Upper lobe of left lung (tissue), 6 donors: ENCODE measurements at places on chromosomes 2 and 18. TPM values are rescaled to one million over a fixed set of nuclear protein-coding genes. Genes with fewer than 3 reads are reported as not detected.

GRCh38 chr2:241268306-241268705 lies 47.2 kb downstream of the HDLBP start:
- H3K4me3 ChIP-seq, result no peak overlapping the region
- no peak for DNase-seq
- no peaks in the 10 kb centered on the region for H3K27me3 ChIP-seq
- peaks cover 54% of the 10 kb centered on the region for H3K36me3 ChIP-seq
- H3K4me1 ChIP-seq, result peaks cover 23% of the 10 kb centered on the region

GRCh38 chr2:50221106-50221505 lies 810.8 kb downstream of the NRXN1 start:
- H3K4me1 ChIP-seq, result no peaks in the 10 kb centered on the region
- H3K4me3 ChIP-seq, result no peak overlapping the region
- no peak for DNase-seq
- H3K36me3 ChIP-seq, result no peaks in the 10 kb centered on the region

DNA sequence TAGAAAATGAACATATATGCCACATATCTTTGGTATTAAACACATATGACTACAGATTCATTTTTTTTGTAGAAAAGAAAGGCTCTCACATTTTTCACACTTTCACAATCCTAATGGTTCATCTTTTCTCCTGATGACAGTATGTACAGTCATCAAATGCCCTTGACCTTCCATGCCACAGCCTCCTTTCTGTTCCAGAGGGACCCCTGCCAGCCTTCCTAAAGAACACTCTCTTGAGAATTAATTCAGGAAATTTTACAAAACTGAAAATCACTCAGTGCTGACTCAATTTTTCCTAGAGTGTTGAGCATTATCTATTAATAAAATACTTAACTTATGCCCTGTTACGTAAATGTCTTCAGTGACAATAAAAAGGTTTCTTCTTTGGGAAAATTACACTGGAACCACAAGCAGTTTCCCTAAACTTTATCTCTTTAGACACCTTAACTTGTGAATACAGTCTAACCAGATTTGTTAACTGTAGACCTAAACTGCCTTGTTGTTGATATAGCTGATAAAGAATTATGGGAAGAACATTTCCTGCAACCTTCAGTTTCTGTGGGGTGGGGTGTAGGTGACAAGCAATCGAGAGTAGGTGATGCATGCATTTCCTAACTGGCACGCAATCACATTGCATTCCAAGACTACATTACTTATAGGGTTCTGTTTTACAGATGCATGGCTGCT lies 15.3 kb upstream of the ACOXL start:
- H3K27me3 ChIP-seq, result no peaks in the 10 kb centered on the region
- no peaks in the 10 kb centered on the region for H3K36me3 ChIP-seq
- H3K4me1 ChIP-seq, result no peaks in the 10 kb centered on the region
- H3K4me3 ChIP-seq, result no peak overlapping the region
- DNase-seq, result no peak

DNA sequence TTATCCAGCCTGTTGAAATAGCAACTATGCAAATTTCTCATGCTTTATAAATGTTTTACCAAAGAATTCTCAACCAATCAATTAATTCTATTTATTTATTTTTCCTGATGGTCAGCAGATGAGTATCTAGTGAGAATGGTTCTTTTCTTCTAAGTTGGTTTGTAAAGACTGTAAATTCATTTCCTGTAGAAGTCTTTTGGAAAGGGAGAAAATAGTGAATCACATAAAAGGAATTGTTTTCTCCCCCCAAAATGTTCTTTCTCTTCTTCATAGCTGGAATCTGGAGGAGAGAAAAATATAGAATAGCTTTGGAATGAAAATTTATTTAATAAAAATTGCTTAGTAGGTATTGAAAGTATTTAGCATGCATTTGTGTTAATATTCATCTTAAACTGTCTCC lies 836.1 kb upstream of the ZEB2 start:
- no peaks in the 10 kb centered on the region for H3K4me1 ChIP-seq
- H3K27ac ChIP-seq, result no peak overlapping the region
- H3K27me3 ChIP-seq, result no peaks in the 10 kb centered on the region
- H3K36me3 ChIP-seq, result no peaks in the 10 kb centered on the region
- DNase-seq, result no peak

- DNase-seq, result no peak
- H3K4me1 ChIP-seq, result no peaks in the 10 kb centered on the region
- no peaks in the 10 kb centered on the region for H3K27me3 ChIP-seq
- H3K36me3 ChIP-seq, result no peaks in the 10 kb centered on the region
- H3K27ac ChIP-seq, result no peak overlapping the region
Measured at GRCh38 chr2:31075941-31076590, 62.2 kb downstream of the GALNT14 start.

DNA sequence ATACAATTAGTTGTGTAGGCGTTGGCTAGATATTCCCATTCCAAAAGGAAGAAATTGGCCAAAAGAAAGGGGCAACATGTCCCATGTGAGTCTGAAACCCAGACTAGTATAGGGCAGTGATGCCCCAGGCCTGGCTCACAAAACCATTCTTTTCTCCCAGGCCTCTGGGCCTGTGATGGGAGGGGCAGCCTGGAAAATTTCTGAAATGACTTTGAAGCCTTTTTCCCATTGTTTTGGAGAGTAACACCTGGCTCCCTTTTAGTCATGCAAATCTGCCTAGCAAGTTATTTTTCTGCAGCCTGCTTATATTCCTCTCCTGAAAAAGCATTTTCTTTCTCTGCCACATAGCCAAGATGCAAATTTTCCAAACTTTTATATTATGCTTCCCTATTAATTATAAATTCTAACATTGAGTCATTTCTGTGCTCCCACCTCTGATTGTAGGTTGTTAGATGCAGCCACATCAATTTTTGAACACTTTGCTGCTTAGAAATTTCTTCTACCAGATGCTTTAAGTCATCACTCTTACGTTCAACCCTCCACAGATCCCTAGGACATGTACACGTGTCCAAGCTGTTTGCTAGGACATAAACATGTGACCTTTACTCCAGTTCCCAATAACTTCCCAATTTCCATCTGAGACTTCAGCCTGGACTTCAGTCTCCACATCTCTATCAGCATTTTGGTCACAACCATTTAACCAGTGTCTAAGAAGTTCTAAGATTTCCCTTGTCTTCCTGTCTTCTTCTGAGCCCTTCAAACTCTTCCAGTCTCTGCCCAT lies 76.1 kb upstream of the MC4R start:
- no peak for DNase-seq
- no peaks in the 10 kb centered on the region for H3K27me3 ChIP-seq
- no peak overlapping the region for H3K27ac ChIP-seq
- H3K4me1 ChIP-seq, result no peaks in the 10 kb centered on the region

DNA sequence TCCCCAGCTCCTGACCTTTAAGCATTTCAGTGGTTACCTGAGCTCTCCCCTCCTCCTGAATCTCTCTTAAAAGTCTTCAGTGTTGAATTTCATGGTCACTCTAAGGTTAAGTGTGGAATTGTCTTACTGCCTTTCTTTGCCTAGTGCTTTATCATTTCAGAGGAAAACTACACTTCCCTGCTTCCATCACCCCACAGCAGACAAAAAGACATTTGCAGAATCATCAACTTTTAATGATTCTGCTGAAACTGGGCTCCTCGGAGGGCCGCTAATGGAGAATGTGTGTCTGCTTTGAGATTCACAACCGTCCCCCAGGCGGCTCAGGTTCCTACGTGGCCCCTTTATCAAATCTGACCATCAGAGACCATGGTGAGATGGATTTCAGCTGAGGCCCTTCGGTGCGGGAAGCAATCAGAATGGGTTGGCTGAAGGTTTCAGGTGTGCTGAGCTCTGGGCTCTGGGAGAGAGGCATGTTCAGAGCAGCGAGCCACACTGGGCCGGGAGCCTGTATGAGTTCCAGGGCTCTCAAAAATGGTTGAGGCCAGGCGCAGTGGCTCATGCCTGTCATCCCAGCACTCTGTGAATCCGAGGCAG lies 41.9 kb upstream of the TBC1D8 start:
- no peak overlapping the region for H3K4me3 ChIP-seq
- H3K36me3 ChIP-seq, result no peaks in the 10 kb centered on the region
- no peaks in the 10 kb centered on the region for H3K4me1 ChIP-seq
- no peaks in the 10 kb centered on the region for H3K27me3 ChIP-seq
- no peak for DNase-seq

- H3K27ac ChIP-seq, result no peak overlapping the region
- H3K36me3 ChIP-seq, result no peaks in the 10 kb centered on the region
- no peaks in the 10 kb centered on the region for H3K27me3 ChIP-seq
- no peak for DNase-seq
- no peaks in the 10 kb centered on the region for H3K4me1 ChIP-seq
Measured at GRCh38 chr18:62026586-62026985, 133.8 kb upstream of the RNF152 start.

- no peaks in the 10 kb centered on the region for H3K27me3 ChIP-seq
- H3K36me3 ChIP-seq, result no peaks in the 10 kb centered on the region
- no peak overlapping the region for H3K27ac ChIP-seq
- H3K4me3 ChIP-seq, result no peak overlapping the region
Measured at GRCh38 chr18:154151-154550, 4.2 kb upstream of the USP14 start.

Gene C18orf54
- 4.9 TPM for total RNA-seq

Gene BUB1
- 4.7 TPM for total RNA-seq

Gene GNLY
- 17.8 TPM for total RNA-seq

Gene AMER3
- not detected for total RNA-seq

Gene SCG2
- total RNA-seq, result 0.22 TPM

Gene CXCR2
- 8.4 TPM for total RNA-seq

Gene EMILIN2
- 59.2 TPM for total RNA-seq
